ENCODE measurements at places on chromosomes 3 and 15.
A peak's percentile ranks its signal among the peaks of the same experiment; 100 is the strongest.

GRCh38 chr3:188006726-188007393, 147.1 kb upstream of the LPP start:
- DNase-seq: peak; percentile 11

DNA sequence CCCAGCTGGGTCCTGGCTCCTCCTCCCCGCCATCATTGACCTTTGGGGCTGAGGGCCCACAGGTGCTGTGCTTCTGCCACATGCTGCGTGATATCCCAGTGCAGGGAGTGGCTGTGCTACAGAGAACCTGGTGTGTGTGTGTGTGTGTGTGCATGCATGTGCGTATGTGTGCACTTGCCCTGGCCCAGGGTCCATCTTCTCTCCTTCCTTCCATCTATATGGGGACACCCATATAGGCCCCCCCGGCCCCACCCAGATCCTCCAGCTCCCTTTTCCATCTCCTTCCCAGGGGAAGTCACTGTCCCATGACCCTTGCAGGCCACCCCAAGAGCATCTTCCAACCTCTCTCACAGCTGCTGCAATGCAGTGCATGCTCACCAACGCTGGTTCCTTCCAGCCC, 12.6 kb downstream of the RASGRF1 start:
- no peak for DNase-seq

GRCh38 chr15:99345832-99346462, 94.7 kb downstream of the LRRC28 start:
- DNase-seq: no peak

DNA sequence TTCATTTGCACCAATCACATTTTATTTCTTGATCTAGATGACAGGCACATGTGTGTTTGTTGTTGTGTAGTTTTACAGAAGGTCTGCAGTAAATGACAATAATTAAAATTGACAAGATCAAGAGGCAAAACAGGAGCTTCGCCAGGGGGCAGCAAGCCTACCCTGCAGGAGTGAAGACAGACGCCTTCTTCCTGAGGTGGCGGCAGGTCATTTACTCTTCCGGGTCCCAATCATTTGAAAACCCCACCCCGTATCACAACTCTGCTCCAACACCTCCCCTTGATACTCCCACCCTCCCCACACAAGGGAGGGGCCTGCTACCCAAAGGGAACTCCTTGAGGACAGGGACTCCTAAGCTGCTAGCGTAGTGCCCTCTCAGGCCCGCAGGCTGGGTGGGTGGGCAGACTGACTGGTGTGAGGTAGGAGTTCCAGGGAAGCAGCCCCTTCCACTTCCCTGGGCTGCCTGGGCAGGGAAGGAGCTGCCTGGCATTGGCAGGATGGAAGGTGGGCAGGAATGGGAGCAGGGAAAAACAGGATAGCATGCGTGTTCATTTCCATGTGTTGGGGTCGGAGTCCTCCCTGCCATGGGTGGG, 13.1 kb downstream of the CHDH start:
- DNase-seq: no peak

Measured in memory B cell (primary cell).